ENCODE measurements at places on chromosomes 3 and 15.

DNA sequence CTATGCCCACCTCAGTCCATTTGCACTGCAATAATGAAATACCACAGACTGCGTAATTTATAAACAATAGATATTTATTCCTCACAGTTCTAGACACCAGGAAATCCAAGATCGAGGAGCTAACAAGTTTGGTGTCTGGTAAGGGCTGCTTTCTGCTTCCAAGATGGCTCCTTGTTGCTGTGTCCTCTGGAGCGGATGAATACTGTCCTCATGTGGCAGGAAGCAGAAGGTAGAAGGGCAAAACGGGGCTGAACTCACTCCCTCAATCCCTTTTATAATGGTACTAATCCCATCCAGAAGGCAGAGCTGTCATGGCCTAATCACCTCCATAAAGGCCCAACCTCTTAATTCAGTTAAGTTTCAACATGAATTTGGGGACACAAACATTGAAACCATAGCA, 75.3 kb downstream of the P2RY1 start:
- no peak for DNase-seq

DNA sequence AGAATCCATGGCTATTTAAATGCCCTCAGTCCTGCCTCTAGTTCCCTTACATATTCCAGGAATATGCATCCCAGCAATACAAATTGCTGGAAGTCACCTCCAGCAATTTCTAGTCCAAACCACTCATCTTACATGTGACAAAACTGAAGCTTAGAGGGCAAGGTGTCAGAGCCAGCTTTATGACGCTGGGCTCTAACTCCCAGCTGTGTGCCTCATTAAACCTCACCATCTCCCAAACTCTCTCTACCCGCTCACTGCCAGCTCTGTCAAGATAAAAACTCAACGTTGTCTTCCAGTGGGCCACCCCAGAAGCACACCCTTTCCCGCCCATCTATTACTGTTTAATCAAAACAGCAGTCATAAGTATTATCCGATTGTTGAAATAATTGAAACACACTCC, 7.9 kb downstream of the TNIK start:
- DNase-seq, result no peak

GRCh38 chr15:71443538-71443937, 328.3 kb downstream of the THSD4 start:
- DNase-seq, result no peak

DNA sequence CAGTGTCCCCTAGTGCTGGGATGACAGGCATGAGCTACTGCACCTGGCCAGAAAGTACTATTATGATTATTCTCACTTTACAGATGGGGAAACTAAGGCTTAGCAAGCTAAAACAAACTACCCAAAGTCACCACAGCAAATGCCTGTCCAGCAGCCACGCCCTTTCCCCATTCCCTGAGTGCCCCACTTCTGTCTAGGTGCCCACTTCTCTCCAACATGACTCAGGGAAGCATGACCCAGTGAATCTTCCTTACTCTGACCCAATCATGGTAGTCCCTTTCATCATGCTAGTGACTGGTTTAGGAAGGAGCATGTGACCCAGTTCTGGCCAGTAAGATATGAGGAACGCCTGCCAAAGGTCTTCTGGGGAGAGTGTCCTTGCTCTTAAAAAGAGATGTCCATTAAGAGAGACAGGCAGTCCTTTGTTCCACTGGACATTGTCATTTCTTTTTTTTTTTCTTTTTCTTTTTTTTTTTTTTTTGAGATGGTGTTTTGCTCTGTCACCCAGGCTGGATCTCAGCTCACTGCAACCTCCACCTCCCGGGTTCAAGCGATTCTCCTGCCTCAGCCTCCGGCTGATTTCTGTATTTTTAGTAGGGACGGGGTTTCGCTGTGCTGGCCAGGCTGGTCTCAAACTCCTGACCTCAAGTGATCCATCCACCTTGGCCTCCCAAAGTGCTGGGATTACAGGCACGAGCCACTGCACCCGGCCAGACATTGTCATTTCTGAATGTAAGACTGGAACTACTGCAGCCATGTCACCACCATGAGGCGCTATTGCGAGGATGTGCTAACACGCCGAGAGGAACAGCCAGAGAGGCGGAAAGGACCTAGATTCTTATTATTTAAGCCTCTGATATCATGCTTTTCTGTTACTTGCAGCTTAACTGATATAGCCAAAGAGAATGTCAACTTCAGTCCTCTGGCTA, 19.8 kb downstream of the MEGF11 start:
- no peak for DNase-seq

DNA sequence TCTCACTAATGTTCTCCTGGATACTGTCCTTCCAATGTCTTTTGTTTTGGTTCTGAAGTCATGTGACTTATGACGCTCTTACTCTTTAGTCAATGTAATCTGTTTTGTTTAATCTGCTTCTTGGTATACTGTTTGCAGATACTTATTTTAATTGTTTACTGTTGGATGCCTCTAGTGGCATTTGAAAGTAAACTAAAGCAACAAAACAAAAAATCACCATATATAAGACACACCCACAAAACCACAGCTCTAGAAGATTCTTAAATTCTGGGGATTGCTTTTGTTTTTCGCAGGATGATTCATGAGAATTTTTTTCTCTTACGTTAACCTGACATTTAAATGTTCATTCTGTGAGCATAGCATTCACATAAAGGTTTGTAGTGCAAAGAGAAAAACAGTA, 16.8 kb downstream of the SLC25A26 start:
- no peak for DNase-seq

GRCh38 chr3:72031581-72031980, 246.6 kb upstream of the PROK2 start:
- DNase-seq, result no peak

DNA sequence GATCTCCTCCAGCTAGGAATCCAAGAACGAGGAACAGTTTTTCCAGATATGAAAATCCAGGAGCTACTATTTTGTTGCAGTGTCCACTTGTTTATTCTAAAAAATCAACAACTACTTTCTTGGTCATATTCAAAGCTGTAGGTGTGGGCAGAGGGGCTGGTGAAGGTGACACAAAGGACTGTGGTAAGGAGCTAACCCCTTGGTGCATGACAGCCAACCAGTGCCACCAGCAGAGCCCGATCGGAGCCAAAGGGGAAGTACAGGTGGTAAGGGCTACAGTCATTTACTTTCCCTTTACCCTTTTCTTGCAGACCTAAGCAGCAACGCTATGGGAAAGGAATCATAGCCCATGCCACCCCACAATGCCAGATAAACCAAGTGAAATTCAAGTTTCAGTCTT, 30.7 kb downstream of the PLA1A start:
- no peak for DNase-seq

DNA sequence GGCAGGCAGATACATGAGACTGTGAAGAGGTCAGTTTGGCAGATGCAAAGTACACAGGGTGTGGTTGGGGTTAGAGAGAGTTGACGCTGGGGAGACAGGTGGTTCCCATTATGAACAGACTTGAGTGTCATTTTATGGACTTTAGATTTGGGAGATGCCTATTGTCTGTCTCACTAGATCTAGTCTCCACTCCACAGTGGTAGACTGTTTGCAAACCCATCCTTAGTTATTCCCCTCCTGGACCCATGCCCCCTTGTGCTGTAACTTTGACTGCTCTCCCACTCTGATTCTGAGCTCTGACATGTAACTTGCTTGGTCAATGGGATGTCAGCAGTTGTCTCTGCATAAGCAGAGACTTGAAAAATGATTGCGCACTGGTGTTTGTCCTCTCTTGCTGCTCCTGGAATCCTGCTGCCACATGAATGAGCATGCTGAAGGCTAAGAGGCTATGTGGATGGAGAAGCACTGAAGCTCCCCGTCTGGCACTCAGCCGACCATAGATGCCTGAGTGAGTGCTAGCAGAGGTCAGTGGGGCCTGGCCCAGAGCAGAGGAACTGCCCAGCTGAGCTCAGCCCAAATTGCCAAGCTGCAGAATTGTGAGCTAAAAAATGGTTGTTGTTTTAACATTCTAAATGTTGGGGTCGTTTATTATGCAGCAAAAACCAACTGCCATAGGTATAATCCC, 88.2 kb downstream of the FAM43A start:
- no peak for DNase-seq

- no peak for DNase-seq
Observed at GRCh38 chr3:152496716-152497115, 228.0 kb downstream of the MBNL1 start.

- no peak for DNase-seq
Observed at GRCh38 chr3:192652727-192653126, 74.6 kb downstream of the FGF12 start.

GRCh38 chr3:196081002-196081833, 672 bp downstream of the TFRC start:
- DNase-seq, result peak; percentile 40

DNA sequence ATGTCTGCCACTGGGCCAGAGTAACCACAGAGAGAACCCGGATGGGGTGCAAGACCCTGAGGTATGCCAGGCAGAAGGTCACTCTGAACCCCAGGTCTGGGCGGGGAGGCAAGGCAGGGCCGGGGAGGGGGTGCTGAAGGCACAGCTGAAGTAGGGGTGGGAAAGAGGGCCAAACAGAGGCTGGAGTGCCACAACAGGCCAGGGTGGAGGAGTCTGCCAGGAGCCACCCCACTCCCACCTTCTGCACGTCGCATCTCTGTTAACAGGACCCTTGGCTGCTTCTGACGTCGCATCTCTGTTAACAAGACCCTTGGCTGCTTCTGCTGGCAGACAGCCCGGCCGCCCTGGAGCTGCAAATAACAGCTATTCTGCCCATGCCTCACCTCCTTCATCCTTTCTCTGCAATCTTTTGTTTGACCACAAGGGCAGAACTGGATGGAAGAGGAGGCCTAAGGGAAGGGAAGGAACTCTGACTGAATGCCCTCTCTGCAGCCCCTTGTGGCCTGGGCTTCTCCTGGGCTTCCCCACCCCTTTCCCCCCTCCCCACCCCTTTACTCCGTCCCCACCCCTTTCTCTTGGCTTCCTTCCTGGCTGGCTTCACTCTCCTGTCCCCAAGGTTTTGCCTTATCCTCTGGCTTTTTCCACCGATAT, 20.6 kb upstream of the FBLN2 start:
- no peak for DNase-seq

DNA sequence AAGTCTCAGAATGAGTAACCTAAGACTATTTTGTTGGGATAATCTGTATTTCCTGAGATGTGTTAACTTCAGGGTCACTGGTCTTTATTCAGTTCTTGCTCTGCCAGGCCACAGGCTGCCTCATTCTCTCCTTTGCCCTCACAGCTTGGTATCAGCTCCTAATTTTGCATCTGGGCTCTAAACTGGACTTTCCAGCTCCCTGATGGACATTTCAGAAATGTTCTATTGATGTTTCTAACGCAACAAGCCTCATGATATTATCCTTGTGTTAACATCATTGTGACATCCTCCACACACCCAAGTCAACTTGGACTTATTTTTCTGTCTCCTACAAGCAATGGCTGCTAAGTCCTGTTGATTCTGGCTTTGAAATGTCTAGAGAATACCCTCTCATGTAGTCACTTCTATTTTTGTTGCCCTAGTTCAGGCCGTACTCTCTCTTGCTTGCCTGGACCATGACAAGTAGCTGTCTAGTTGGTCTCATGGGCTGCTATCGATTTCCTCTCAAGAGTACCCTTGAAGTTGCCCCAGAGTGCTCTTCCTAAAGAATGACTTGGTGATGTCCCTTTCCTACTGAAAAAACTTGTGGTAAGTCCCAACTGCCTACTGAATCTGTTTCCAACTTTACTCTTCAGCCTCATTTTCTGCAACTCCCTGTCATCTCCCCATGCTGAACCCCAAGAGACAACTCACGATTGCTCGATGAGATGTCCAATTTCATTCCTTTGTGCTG, 52.7 kb downstream of the CHST2 start:
- no peak for DNase-seq

GRCh38 chr3:77014226-77014625, 25.7 kb upstream of the ROBO2 start:
- DNase-seq, result no peak

- DNase-seq, result peak; percentile 65
Observed at GRCh38 chr3:4821975-4822374, 157.3 kb upstream of the BHLHE40 start.

GRCh38 chr3:104907507-104907906, 459.2 kb upstream of the ALCAM start:
- no peak for DNase-seq

DNA sequence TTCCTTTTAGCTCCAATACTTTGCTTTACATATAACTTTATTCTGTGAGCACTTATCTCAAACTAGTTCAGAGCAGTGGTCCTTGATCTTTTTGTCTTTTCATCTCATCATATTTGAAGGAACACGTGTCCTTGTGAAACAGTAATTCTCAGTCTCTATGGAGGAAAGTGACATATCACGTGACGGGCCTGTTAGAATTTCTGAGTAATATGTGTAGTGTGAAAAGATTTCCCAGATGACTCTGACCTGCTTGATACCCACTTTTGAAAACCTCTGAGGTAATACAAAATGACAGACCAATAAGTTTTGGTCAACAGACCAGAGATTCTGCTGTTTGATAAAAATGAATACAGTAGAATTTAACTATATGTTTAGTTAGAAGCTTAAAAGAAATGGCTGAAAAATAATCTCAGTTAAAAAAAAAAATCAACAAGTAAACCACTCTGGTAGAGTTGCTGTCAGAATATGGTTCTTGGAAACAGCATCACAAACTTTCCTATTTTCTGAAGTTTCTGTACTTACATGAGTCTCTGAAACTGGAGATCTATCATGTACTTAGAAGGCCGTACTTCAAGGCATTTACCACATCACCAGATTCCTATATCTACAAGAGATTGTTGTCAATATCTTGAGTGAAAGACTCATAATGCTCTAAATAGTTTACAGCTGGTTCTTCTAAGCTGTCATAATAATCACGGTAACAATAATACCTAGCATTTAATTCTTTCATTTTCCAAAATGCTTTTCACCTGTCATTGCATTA, 590.2 kb upstream of the TBL1XR1 start:
- no peak for DNase-seq

DNA sequence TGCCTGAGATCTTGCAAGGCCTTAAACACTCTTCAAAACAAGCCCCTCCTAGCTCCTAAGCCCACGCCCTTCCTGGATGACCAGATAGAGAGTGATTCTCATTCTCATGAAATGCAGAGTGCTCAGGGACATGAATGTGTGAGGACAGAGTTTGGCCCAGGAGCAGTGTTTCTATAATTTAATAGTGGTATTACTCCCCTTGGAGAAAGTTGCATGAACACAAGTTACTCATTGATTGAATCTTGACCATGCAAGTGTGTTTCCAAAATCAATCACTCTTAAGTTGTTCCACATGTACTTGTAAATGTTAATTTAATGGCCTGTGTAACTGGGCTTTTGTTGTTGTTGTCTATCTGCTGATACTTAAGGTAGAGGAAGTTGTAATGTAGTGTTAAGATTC, 181.6 kb downstream of the ADAMTSL3 start:
- no peak for DNase-seq

- no peak for DNase-seq
Observed at GRCh38 chr3:170038434-170039110, 777 bp downstream of the GPR160 start.

DNA sequence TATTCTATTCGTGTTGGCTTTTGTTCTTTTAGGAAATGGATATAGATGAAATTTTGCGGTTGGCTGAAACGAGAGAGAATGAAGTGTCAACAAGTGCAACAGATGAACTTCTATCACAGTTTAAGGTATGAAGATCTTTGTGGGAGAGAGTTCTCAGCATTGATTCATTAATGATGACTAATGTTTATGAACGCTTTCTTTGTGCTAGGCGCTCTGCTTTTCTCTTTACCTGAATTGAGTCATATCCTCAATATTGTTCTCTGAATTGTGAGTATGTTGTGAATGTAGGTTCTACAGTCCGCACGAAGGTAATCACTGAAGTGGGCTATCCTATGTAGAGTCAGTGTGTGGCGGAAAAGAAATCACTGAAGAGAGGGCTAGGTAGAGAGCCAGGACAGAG, 81.2 kb downstream of the CHD2 start:
- DNase-seq, result no peak

GRCh38 chr3:82012775-82013174, 251.3 kb upstream of the GBE1 start:
- DNase-seq, result no peak

- no peak for DNase-seq
Observed at GRCh38 chr15:81562986-81563385, 189.0 kb upstream of the TMC3 start.
